ENCODE measurements at places on chromosomes 3 and 15. TPM values are rescaled to one million over a fixed set of nuclear protein-coding genes. Genes with fewer than 3 reads are reported as not detected.

- H3K36me3 ChIP-seq = no peaks in the 10 kb centered on the region
Measured at GRCh38 chr3:212432-212831, 15.9 kb downstream of the CHL1 start.

DNA sequence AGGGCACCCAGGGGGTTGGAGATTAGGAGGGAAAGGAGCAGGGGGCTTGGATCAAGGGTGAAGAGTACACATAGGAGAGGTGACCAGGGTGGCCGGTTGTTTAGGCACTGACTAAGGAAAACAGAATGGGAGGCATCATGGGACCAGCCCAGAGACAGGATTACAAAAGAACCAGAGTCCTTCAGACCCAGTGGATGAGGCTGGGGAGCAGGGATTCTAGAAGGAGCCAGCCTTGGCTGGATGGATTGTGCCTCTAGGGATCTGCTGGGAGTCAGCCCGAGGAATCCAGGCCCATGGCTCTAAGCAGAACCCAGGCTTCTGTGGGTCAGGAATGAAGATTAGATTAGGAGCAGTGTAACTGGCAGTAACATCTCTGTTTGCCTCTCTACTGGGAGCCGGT, 98.6 kb downstream of the ARNT2 start:
- DNase-seq = no peak
- no peak overlapping the region for H3K4me3 ChIP-seq
- H3K36me3 ChIP-seq = no peaks in the 10 kb centered on the region
- no peaks in the 10 kb centered on the region for H3K4me1 ChIP-seq
- no peaks in the 10 kb centered on the region for H3K27me3 ChIP-seq

DNA sequence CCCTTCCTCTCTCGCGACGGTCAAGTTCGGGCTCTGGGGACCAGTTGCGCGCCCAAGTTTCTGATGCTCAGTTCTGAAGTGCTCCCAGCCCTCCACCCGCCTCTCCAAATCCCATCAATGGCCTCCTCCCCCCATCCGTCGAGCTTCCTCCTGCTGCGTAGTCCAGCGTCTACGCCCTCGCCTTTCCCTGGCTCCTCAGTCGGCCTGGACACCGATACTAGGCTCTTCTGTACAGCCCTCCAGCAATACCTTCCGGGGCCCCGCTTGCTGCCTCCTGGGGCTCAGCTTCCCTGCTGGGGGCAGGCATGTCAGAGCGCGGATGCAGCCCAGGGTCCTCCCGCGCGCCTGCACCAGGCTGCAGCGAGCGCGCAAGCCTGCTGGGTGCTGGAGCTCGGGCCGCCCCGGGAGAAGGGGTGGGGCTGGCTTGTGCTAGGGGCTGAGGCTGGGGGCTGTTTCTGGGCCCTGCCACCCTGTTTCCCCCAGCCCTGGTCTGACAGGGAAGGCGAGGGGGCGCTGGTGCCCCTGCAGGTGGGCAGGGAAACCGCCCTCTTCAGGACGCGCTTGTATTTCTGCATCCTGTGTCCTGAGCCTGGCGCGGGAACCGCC, 353.3 kb upstream of the SUCLG2 start:
- no peaks in the 10 kb centered on the region for H3K36me3 ChIP-seq
- no peak overlapping the region for H3K4me3 ChIP-seq
- no peak for DNase-seq
- no peak overlapping the region for H3K27ac ChIP-seq
- no peaks in the 10 kb centered on the region for H3K4me1 ChIP-seq

DNA sequence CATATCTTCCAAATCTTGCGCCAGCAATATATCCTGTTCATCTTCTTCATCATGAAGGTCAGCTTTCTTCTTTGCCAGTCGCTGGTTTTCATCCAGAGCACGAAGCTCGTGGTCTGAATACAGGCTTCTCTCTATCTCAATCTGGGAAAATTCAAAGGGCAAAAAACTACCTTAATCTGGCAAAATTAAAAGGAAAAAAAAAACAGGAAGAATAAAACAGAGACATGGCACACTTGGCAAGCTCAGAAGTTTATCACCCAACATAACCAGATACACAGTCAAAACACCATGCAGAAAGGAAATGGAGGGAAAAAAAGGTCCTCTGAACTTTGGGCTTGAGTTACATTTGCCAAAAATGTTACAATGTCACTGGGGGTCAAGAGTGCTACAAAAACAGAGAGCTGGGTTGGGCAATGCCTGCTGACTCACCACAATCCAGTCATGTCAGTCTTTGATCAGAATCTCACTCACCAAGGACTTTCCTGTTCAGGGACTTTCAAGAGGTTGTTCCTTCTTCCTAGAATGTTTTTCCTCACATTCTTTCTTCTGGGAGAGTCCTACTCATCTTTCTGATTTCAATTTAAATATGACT, 1.5 kb downstream of the MRPL46 start:
- no peak overlapping the region for H3K4me3 ChIP-seq
- no peaks in the 10 kb centered on the region for H3K27me3 ChIP-seq
- H3K4me1 ChIP-seq = no peaks in the 10 kb centered on the region
- no peak for DNase-seq
- H3K27ac ChIP-seq = no peak overlapping the region

GRCh38 chr3:135142530-135142929, 347.5 kb downstream of the EPHB1 start:
- no peak for DNase-seq
- H3K36me3 ChIP-seq = no peaks in the 10 kb centered on the region
- H3K4me1 ChIP-seq = no peaks in the 10 kb centered on the region
- H3K27me3 ChIP-seq = no peaks in the 10 kb centered on the region
- no peak overlapping the region for H3K27ac ChIP-seq

- H3K27ac ChIP-seq = no peak overlapping the region
- H3K4me1 ChIP-seq = no peaks in the 10 kb centered on the region
- DNase-seq = no peak
Measured at GRCh38 chr3:1235526-1236120, 142.8 kb downstream of the CNTN6 start.

GRCh38 chr3:39419742-39420315, 13.3 kb downstream of the RPSA start:
- H3K4me3 ChIP-seq = no peak overlapping the region
- no peak for DNase-seq
- H3K27ac ChIP-seq = no peak overlapping the region

- H3K4me3 ChIP-seq = peak overlapping the region; percentile 46
- H3K27me3 ChIP-seq = no peaks in the 10 kb centered on the region
- H3K4me1 ChIP-seq = no peaks in the 10 kb centered on the region
- H3K36me3 ChIP-seq = no peaks in the 10 kb centered on the region
- no peak for DNase-seq
Measured at GRCh38 chr3:183427196-183427875, 1.1 kb downstream of the MCF2L2 start.

DNA sequence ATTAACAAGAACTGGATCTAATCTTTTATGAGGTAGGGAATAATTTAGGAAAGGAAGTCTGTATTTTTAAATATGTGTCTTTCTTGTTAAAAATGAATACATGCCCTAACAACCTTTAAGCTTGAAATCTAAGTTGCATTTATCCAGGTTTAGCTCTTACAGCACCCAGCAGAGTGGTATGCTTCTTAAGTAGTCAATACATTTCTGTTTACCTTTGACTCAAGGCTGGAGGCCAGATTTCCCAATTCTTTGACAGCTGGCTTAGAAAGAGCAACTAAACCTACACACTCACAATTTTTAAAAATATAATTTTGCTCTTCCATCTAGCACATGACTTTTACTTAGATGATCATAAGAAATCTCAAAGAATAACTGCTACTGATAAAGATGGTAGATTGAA, 148.9 kb downstream of the DPH6 start:
- H3K27me3 ChIP-seq = no peaks in the 10 kb centered on the region
- no peaks in the 10 kb centered on the region for H3K4me1 ChIP-seq
- H3K4me3 ChIP-seq = no peak overlapping the region
- no peaks in the 10 kb centered on the region for H3K36me3 ChIP-seq
- no peak for DNase-seq

GRCh38 chr3:132222868-132223538, 94.2 kb upstream of the ACP3 start:
- H3K27me3 ChIP-seq = no peaks in the 10 kb centered on the region
- H3K4me1 ChIP-seq = no peaks in the 10 kb centered on the region
- H3K36me3 ChIP-seq = no peaks in the 10 kb centered on the region
- no peak for DNase-seq
- H3K27ac ChIP-seq = no peak overlapping the region
- no peak overlapping the region for H3K4me3 ChIP-seq

GRCh38 chr15:81807806-81808205, 238.0 kb downstream of the MEX3B start:
- no peaks in the 10 kb centered on the region for H3K36me3 ChIP-seq
- no peak overlapping the region for H3K27ac ChIP-seq
- no peaks in the 10 kb centered on the region for H3K4me1 ChIP-seq
- no peak for DNase-seq
- no peak overlapping the region for H3K4me3 ChIP-seq

DNA sequence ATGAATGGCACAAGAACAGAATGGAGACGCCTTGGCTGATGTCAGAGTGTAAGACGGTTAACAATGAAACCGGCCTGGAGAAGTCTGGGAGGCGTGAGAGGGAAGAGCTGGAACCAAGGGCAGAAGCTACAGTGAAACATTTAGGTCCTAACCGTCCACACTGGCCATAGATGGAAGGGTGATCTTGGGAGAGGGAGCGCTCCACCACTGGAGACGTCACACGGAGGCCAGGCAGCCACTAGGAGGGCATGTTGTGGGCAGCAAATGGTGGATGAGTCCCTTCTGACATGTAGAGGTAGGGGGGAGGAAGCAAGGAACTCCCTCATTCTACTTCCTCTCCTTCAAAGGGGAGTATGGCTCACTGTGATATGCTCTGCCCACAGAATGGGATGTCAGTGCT, 23.8 kb downstream of the FEM1B start:
- peaks cover 7% of the 10 kb centered on the region for H3K4me1 ChIP-seq
- no peaks in the 10 kb centered on the region for H3K27me3 ChIP-seq
- peak overlapping the region; percentile 17 for H3K27ac ChIP-seq
- peak; percentile 8 for DNase-seq

- H3K27me3 ChIP-seq = no peaks in the 10 kb centered on the region
- H3K27ac ChIP-seq = peak overlapping the region; percentile 48
- peak; percentile 61 for DNase-seq
- no peaks in the 10 kb centered on the region for H3K36me3 ChIP-seq
- peaks cover 25% of the 10 kb centered on the region for H3K4me1 ChIP-seq
Measured at GRCh38 chr3:4508048-4508981, 15.2 kb downstream of the ITPR1 start.

AADAC gene
- total RNA-seq = 0.35 TPM

ADGRG7 gene
- not detected for total RNA-seq

EFCAB12 gene
- total RNA-seq = 0.41 TPM
